ENCODE measurements at places on chromosomes 4 and X. TPM values are rescaled to one million over a fixed set of nuclear protein-coding genes. Genes with fewer than 3 reads are reported as not detected.

The SLC49A3 gene
- 9.9 TPM for total RNA-seq

The PAK3 gene
- 2.6 TPM for total RNA-seq

- DNase-seq = no peak
Measured at GRCh38 chrX:915427-916229, 285.0 kb downstream of the SHOX start.

The KIAA1210 gene
- total RNA-seq = not detected

DNA sequence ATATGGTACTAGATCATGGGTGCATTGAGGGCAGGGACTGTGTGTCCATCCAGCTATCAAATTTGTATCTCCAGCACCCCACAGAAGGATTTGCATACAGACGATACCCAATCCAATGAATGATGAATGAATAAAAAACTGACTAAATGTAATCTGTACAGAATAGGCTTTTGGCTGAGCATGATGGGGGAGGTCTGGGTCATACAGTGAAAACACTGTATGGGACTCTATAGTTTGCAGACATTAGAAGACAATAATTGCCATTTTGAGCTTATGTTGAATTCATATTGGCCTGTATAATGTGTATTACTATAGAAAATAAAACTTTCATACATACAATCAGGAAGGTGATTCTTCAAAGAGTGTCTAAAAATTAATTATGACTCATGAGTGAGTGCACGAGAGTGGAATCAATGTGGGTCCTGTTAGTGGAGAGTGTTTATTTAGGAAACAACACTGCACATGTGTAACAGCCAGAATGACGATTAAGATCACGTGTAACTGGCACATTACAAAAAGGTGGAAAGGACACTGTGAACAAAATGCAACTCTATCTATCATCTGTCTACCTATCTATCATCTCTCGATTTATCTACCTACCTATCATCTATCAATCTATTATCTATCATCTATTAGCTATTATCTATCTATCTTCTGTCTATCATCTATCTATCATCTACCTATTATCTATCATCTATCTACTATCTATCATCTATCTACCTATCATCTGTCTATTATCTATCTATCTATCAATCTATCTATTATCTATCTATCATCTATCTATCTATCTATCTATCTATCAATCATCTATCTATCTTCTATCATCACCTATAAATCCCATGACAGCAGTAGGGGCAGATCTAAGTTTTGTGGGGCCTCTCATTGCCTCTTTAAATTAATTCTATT, 201.3 kb downstream of the PTTG2 start:
- DNase-seq = peak; percentile 81

- no peak for DNase-seq
Measured at GRCh38 chr4:83250687-83251446, 33.7 kb downstream of the COQ2 start.

DNA sequence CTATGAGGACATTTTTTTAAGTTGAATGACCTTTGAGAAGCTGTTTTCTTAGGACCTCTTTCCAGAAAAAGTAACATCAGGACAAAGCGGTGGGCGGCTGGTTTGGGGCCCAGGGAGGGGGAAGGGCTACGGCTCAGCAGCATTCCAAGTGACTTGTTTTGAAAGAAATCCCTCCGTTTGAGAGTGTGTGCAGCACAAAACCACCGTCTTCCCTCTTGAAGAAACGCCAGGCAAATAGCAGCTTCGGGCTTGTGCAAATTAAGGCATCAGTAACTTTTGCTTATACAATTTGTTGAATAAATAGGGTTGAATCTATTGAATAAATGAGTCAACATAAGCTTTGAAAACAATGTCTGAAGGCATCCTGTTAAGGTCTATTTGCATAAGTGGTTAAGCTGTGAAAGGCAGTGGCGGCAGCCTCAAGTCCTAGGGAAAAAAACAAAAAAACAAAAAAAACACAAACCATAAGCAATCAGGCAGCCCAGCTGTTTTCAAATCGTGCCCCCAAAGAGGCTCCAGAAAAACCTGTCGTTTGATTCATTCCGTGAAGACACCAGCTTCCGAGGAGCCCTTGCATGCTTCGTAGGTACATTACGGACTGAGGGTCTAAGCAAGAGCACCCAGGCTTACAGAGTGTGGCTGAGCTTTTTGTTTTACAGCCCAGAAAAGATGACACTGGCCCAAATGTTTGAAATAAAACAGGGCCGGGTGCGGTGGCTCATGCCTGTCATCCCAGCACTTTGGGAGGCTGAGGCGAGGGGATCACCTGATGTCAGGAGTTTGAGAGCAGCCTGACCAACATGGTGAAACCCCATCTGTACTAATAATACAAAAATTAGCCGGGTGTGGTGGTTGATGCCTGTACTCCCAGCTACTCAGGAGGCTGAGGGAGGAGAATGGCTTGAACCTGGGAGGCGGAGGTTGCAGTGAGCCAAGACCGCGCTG, 103.7 kb downstream of the CRLF2 start:
- DNase-seq = no peak

DNA sequence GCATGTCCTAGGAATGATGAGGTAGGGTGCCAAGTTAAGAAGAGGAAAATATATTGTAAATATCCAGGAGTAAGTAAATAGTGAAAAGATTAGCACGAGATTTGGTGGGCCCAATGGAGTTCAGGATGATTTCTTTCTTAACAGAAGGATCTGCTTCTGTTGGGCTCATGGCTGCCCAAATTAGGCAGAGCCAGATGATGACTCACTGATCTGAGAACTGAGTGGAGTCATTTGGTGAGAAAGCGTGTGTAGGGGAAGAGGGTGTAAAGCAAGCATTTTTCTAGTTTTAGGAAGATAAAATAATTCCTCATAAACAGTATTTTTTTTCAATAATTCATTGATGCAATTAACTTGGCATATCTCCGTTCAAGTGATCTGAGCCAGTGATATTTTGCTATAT, 1.6 kb downstream of the TBX22 start:
- DNase-seq = no peak

DNA sequence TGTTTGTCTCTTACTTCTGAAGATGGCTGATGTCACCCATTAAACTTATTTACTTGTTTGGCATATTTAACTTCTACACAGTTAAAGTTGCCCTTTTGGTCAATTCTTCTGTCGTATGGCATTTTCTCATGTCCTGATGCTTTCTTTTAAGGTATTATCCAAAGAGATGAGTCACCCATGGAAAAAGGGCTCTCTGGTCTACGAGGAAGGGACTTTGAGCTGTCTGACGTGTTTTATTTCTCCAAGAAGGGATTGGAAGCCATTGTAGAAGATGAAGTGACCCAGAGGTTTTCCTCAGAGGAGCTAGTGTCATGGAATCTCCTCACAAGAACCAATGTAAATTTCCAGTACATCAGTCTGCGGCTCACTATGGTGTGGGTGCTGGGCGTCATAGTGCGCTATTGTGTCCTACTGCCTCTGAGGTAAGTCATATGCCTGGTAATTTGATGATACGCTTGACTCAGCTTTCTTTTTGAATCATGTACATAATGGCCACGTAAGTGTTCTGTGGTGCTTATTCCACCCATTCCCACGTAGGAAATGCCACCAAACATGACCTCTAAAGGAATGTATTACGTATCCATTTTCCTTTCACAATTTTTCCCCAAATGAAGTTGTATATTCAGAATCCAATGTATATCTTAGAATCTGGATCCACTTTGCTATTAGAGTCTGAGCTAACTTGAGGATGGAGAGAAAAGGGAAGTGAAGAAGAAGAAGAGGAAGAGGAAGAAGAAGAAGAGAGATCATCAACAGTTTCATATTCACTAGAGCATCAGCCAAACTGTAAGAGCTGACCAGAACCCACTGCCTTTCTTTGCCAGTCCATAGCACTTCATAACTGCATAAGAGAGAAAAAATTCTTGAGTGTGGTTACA, 45.7 kb downstream of the GPAT3 start:
- no peak for DNase-seq

The GAGE12E gene
- not detected for total RNA-seq

The PPAT gene
- total RNA-seq = 16.8 TPM

The DAPP1 gene
- total RNA-seq = not detected

DNA sequence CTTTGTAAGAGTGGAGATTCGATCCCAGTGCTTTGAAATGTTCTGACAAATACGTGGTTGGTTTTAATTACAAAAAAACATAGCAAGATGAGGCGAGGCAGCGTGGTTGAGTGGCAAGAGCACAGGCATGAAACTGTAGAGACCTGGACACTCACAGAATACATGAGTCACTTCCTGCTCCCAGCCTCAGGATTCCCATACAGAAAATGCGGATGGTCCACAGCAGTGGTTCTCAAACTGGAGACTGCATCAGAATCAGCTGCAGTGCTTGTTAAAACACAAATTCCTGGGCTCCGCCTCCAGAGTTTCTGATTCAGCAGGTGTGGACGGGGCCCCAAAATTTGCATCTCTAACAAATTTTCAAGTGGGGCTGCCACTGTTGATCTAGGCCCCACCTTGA, 10.1 kb downstream of the OTOP1 start:
- peak; percentile 27 for DNase-seq

The MAP9 gene
- 0.19 TPM for total RNA-seq

DNA sequence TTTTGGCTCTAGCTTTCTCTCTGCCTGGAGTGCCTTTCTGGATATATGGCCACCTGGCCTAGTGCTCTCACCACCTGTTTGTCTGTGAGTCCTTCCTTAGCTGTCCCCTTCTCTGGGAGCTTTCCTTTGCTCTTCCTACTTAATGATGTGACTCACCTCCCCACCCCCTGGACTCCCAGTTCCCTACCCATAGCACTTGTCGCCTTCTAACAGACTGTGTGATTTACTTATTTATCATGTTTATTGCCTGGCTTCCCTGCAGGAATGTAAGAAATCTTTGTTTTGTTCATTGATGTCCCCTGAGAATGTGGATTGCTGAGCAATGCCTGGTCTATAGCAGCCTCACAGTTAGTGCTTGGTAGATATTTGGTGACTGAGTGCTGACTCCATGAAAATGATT, 18.9 kb downstream of the ADD1 start:
- DNase-seq = peak; percentile 56

The SGMS2 gene
- total RNA-seq = 66.9 TPM

- DNase-seq = no peak
Measured at GRCh38 chr4:57117491-57117890, 7.3 kb upstream of the IGFBP7 start.

The CT47B1 gene
- not detected for total RNA-seq

DNA sequence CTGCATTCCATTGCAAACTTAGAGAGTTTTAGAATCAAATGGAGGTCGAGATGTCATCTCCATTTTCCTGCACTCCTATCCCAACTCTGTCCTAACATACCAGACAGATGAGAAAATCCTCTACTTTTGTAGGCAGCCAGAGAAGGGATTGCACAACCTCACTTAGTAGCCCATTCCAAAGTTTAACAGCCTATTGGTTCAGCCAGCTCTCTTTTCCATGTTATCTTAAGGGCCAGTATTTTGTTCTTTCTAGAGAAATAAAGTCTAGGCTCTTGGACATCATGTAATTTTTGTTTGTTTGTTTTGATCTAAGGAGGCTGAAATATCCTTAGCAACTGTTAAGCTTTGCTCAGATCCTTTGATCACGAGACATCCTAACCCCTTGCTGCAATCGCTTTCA, 173.0 kb downstream of the COX18 start:
- no peak for DNase-seq

The CYTL1 gene
- total RNA-seq = 28.9 TPM

- no peak for DNase-seq
Measured at GRCh38 chr4:152651473-152652060, 28.2 kb downstream of the TMEM154 start.
